Activated CD4-positive, alpha-beta T cell treated with anti-CD3 and anti-CD28 coated beads, Interleukin-2, Interleukin-6, amounts not matched to agents 100 ng/mL and 50 ng/mL, durations not matched to agents 16 hours and 8 hours (primary cell): ENCODE measurements at places on chromosomes 1 and 21.
A peak's percentile ranks its signal among the peaks of the same experiment; 100 is the strongest.

- DNase-seq, result no peak
Observed at GRCh38 chr1:173176246-173176645, 30.9 kb downstream of the TNFSF4 start.

DNA sequence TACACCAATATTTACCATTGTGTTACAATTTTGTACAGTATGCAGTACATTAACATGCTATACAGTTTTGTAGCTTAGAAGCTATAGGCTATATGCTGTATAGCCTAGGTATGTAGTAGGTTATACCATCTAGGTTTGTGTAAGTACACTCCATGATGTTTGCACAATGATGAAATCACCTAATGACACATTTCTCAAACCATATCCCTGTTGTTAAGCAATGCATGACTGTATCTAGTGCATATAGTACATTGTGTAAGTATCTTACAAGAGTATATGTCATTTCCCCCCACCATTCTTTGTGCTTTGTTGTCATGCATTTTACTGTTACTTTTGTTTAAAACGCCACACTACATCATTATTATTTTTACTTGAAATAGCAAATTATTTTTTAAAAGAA lies 65.7 kb upstream of the RNF11 start:
- DNase-seq, result no peak

- no peak for DNase-seq
Observed at GRCh38 chr1:26191739-26192138, 1.3 kb downstream of the CATSPER4 start.

GRCh38 chr1:157235307-157235706 lies 97.1 kb upstream of the ETV3 start:
- DNase-seq, result no peak

- no peak for DNase-seq
Observed at GRCh38 chr21:33189237-33189636, 40.5 kb upstream of the IFNAR2 start.

- DNase-seq, result no peak
Observed at GRCh38 chr1:44239331-44239960, 26.2 kb downstream of the DMAP1 start.

GRCh38 chr1:52551507-52552235 lies 1.2 kb downstream of the TUT4 start:
- DNase-seq, result peak; percentile 45

DNA sequence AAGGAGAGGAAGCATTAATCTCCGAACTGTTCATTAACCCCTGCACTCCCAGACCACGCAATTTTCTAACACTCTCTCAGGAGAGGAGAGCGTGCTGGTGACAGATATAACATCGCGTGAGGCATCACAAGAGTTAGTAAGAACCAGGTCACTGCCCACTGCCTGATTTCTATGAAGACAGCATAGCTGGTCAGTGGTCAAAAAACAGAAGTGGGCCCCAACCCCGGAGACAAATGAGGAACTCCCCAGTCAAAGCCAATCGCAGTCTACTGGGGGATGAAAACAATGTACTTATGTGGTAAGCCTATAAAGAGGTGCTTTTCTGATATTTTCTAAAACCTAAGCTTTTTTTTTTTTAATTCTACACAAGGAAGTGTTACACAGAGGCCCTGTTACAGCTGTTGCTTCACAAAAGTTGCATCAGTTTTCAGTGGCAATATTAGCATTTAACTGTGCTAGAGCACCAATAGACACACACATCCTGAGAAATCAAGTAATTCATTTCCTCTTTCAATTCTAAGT lies 231.8 kb upstream of the IRF2BP2 start:
- peak; percentile 54 for DNase-seq

- no peak for DNase-seq
Observed at GRCh38 chr1:225445639-225446594, 18.1 kb upstream of the LBR start.

GRCh38 chr1:181936768-181937581 lies 124.5 kb downstream of the ZNF648 start:
- peak; percentile 59 for DNase-seq

GRCh38 chr1:2982615-2983318 lies 38.5 kb upstream of the ACTRT2 start:
- DNase-seq, result no peak

- DNase-seq, result peak; percentile 83
Observed at GRCh38 chr21:34029743-34030528, 43.4 kb upstream of the MRPS6 start.

DNA sequence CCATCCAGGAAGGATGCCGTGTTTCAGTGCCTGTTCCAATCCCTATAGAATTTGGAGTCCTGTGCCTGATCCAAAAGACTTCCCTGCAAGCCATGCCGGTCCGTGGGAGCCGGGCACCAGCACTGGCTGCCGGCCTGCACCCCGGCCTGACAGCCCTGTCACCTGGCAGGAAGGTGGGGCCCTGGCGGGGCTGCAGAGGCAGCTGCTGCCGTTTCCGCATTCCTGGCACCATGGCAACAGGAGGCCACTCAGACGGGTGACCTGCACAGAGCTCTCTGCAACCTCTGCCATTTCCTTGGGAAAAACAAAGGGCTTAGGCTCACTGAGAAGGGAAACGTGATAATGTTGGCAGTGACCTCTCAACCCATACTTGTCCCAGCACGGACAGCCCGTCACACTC lies 63.2 kb upstream of the TMEM51 start:
- DNase-seq, result no peak

- DNase-seq, result no peak
Observed at GRCh38 chr1:69572921-69573320, 5.2 kb downstream of the LRRC7 start.

GRCh38 chr1:220787069-220787619 lies 431 bp downstream of the MTARC1 start:
- DNase-seq, result no peak

DNA sequence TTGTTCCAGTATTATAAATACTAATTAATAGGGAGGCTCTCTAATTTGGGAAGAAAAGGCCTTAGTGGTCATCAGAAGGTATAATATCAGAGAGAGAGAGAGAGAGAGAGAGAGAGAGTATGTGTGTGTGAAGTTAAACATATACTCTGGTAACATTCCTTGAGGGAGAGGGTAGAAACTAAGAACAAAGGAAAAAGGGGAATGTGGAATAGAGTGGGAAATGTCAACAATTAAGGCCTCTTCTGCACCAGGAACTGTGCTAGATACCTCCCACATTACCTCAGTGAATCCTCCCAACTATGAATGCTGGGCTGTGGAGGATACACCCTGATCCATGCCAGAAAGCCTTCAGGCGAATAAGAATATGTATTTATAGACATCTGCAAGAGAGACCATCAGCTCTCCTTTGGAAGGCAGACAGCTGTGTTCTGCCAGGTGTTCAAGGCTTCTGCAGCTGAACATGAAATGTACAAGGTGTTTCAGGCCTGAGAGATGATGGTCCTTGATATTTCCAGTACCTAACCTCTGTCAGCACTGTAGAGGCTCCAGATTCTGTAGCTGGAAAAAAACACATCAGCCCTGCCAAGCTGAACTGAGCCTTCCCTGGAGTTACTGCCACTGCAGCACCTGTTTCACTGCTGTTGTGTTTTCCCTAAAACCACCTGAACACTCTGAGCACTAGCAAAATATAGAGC lies 29.1 kb downstream of the TBX15 start:
- DNase-seq, result no peak

DNA sequence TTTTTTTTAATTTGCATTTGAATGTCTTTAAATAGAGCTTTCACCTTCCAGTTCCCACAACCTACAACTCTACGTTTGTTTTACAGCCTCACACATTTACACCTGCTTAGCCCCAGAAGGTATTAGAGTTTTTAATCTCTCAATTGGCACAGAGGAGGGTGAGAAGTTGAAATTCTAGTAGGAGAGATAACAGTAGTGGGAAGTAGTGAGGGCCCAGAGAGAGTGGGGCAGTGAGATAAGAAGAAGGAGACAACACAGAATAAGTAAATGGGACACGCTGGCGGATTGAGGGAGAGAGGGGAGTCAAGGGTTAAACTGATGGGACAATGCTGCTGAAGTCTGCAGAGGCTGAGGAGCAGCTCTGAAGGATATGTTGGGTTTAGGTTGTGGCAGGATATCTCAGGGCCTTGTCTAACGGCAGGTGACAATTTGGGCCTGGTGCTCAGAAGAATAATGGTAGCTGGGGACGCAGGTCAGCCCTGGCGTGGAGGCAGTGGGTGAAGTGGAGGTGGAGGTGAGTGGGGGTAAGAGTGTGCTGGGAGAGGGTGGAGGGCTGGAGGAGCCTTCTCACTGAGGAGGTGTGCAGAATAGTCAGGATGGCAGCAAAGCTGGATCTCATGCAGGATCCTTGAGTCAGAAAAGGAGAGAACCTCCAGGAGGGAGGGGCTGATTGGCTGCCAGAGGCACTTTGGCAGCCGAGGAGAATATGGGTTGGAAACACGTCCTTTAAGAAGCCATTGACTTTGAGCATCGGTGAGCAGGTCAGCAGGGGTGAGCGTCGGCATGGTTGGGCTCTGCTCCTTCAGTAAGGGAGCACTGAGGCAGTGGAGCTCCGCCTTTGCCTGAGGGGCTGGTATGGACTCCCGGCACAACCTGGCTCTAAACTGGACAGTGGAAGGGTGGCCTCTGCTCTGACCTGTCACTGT lies 72.9 kb downstream of the SYT6 start:
- no peak for DNase-seq

DNA sequence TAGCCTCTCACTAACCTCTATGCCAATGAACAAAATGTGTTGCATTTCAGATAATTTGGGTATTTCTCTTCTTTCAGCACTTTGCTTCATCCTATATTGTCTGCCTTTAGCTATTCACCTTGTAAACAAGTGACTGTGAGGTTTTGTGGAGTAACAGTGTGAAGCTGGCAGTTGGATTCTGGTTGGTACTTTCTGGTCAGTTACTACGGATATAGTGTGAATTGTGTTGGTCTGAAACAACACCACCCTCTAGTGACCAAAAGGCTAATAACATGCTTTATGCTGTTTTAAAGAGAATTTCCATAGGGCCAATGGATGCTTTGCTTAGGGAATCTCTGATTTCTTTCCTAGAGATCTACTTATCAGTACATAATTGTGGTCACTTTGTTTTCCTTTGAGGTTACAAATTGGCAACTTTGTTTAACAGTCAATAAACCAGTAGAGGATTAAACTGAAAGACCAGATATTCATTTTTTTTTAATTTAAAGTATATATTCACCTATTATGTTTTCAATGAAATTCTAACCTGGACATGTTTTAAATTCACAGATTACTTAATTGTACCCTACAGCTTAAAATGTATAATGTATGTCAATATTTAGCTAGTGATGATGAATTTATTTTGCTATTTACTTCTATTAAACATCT lies 2.5 kb upstream of the PTGER3 start:
- DNase-seq, result peak; percentile 65

DNA sequence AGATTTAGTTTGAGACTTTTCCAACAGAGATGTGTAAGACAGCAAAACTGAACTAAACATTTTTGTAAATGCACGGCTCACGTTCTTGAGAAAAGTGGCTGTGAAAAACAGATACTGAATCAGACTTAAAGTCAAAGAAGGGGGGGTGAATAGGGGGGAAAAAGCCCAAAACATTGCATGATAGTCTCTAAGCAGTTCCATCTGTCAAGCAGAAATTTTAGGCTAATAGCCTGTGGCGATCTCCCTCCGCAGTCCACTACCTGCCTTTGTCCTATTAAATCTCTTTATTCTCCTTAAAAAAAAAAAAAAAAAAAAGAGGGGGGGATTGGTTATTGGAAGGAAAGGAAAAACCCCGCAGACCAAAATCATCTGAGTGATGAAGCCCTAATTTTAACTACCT lies 217.6 kb upstream of the NFIA start:
- DNase-seq, result no peak

DNA sequence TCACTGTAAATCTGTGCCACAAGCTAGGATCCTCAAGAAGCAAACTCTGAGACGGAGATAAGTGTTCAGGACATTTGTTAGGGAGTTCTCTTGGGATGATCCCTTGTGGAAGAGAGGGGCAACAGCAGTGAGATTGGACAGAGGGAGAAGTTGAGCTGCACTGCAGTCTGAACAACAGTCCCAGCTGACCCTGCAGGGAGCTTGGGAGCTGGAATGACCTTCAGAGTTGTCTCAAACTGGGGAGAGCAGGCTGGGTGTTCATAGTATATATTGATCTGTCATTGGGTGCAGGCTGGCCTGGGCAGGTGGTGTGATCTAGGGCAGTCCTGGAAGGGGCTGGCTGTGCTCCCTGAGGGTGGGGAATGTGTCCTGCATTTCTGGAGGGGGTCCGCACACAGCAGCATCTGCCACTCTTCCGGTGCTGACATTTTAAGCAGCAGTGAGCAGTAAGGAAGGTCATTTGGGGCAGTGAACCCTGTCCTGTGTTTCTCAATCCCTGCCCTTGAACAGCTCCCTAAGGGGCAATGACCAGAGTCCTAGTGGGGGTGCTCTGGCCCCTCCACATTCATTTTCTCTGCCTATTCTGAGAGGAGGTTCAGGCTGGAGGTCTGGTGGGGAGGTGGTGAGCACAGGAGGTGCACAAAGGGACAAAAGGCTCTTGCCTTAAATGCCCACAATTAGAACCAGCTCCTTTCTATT lies 90.2 kb upstream of the PPM1J start:
- no peak for DNase-seq

DNA sequence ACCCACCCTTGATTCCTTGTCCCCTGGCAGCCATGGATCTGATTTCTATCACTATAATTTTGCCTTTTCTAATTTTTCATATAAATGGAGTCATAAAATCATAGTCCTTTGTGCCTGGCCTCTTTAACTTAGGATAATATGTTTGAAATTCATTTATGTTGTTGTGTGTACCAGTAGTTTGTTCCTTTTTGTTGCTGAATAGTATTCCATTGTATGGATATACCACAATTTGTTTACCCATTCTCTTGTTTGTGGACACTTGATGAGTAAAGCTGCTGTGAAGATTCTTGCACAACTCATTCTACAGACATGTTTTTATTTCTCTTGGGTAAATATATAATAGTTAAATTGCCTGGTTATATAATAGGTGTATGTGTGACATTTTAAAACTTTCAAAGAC lies 22.7 kb upstream of the GJA8 start:
- no peak for DNase-seq

- DNase-seq, result peak; percentile 49
Observed at GRCh38 chr1:243598433-243598832, 251.6 kb downstream of the AKT3 start.

GRCh38 chr1:43563876-43564539 lies 33.3 kb downstream of the PTPRF start:
- no peak for DNase-seq

- DNase-seq, result no peak
Observed at GRCh38 chr1:196180847-196181593, 427.2 kb downstream of the KCNT2 start.
